ENCODE measurements at places on chromosomes 6 and 20.

DNA sequence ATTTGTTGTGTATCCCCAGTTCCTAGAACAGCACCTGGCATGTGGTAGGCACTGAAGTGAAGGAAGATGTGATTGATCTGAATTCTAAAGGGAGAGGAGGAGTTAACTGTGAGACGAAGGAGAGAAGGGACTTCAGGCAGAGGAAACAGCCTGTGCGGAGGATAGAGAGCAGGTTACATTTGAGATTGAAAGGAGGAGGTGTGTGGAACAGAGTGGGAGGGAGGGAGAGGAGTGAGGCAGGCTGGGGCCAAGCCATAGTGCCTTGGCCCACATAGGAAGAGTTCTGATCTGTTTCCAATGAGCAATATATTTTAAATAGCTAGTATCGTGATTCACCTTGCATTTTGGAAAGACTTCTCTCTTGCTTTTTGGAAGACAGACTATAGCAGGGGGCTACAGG lies 13.9 kb upstream of the MROH8 start:
- no peak for DNase-seq

DNA sequence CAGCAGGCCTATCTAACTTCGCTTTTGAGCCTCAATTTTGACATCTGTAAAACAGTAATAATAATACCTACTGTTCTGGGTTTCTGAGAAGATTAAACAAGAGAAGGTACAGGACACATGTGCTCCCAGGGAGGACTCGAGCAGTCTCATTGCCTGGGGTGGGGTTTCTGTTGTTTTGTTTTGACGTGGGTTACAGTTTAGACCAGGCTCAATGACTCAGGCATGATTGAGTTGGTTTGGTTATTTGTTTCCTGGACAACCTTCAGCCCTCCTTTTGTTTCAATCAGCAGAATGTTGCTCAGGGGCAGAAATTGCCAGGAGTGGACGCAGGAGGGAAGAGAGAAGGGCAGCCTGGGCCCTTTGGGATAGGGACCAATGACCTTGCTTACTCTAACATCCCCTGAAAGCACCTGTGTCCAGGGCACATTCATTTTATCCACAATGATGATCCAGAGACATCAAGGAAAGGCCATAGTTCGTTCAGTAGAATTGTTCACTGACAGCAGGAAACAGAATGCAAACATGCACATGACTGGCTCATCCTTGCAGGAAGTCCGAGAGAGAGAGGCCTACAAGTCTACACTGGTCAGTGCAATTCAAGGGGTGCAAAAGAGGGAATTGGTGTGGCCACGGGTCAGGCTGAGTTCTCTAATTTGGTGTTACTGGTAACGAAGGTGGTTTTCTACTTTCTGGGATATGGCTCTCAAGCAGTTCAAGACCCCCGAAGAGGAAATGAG lies 74.5 kb upstream of the MRPS10 start:
- no peak for DNase-seq

- DNase-seq = peak; percentile 71
Measured at GRCh38 chr20:13220194-13220903, 725 bp upstream of the ISM1 start.

DNA sequence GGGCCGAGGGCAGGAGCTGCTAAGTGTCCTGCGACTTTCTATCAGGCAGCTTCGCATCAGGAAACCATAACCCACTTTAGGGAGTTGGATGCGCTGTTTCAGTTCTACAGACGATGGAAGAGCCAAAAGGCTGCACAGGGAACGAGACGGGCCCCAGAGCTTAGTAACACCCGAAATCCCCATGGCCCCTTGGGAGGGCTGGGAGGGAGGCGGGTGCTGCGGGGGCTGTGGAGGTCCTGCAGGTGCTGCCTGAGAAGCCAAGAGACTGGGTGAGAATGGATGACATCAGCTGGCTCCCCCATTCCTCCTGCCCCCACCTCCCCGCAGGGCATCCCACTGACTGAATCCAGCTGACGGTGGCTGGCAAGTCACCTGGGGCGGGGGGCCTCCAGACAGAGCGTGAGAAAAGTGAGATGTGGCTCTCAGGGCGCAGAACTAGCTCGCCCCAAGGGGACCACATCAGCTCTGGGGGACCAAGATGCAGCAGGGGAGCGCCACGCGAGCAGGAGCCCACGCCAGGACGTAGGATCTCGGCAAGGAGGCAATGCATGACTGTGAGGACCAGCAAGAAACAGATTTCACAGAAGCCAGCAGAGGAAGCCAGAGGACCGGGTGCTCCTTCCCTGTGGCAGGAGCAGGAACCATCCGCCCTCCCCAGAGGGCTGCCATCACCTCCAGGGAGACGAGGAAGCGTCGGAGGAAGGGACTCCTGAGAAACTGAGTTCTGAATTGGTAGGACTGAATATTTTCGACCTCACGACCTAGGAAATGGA lies 36.8 kb downstream of the PNLDC1 start:
- DNase-seq = no peak

DNA sequence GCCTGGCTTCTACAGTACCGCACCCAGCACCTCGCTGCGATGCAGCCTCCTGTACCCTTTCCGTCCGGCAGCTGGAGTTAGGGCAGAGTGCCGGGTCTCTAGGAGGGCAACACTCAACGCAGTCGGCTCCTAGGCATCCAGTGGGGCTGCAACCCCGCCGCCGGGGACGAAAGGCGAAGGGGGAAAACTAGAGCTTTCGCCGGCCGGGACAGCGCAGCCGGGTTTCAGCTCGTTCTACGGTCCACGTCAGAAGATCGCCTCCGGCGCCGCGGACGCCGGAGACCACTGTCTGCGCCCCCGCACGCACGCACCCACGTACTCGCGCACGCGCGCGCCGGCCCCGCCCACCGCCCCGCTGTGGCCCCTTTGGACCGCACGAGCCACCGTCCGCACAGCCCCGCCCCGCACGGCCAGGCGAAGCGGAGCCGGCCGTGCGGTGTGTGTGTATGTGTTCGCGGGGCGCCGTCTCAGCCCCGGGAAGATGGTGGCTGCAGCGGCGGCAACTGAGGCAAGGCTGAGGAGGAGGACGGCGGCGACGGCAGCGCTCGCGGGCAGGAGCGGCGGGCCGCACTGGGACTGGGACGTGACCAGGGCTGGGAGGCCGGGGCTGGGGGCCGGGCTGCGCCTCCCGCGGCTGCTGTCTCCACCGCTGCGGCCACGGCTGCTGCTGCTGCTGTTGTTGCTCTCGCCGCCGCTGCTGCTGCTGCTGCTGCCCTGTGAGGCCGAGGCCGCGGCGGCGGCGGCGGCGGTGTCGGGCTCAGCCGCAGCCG lies at the start of gene ATRN:
Gene ATRN, plus strand, starts transcription at position 392 of the 770 bp plus-strand sequence. Its CDS starts 90 bp downstream, at position 482.
- peak; percentile 95 for DNase-seq

DNA sequence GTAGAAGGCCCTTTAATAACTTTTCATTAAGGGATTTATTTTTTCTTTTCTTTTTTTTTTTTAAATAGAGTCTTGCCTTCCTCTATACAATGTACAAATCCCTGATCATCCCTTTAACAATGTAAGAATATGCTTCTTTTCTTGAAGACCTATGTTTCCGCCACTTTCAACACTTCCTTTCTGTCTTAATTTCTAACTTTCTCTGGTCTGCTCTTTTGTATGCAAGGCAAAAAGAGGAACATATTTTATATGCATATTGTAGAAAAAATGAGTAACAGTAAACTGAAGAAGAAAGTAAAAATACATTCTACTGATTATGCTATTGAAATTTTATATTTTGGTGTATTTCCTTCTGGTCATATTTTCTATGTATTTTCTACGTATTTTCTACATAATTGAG lies 484.7 kb downstream of the TFAP2B start:
- DNase-seq = no peak

GRCh38 chr6:125787791-125788190 lies 3.0 kb upstream of the NCOA7 start:
- DNase-seq = no peak

- DNase-seq = no peak
Measured at GRCh38 chr20:37999526-38000263, 33.6 kb downstream of the TTI1 start.

DNA sequence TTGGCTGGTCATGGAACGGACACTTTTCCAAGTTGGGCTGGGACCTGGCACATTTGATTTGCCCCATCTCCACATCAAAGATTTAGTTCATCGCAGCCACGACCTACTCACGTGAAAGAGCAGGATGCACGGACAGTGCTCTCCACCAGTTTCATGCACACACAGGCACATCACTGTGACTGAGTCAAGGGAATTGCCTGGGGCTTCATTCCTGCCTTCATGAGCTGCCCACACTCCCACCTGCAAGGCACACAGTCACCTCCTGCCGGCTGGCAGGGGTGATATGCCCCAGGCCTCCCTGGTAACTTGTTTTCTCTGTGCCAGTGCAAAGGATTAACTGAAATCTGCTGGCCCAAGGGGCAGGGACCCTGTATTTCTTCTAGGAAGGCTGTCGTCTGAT lies 23.3 kb upstream of the CST1 start:
- DNase-seq = no peak

GRCh38 chr20:4299773-4300172 lies 284.4 kb upstream of the RNF24 start:
- DNase-seq = no peak

DNA sequence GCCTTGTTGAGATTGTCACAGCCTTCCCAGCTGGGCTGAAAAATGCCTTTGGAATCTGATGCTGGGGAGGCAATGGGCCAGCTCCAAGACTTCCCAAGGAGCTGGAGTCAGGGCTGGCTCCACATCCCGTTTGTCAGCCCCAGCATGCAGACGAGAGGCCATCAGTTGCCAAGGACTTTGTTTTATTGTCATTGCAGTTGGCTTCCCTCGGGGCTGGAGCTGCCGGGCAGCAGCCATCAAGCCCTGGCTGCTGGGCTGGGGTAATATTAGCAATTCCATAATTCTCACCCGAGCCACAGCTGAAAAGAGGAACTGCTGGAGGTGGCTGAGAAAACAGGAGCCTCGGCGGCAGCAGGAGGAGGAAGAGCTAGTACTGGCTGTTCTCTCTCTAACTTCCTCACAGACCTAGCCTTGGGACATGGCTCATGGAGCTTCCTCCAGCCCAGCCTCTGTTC lies 182.5 kb downstream of the CDC5L start:
- DNase-seq = peak; percentile 9

- peak; percentile 63 for DNase-seq
Measured at GRCh38 chr6:83853178-83854000, at the start of gene RIPPLY2. RIPPLY2 (plus strand) TSS chr6:83853360; CDS start chr6:83853417, 57 bp downstream.

GRCh38 chr6:117976030-117976651 lies 69.1 kb downstream of the SLC35F1 start:
- peak; percentile 12 for DNase-seq

DNA sequence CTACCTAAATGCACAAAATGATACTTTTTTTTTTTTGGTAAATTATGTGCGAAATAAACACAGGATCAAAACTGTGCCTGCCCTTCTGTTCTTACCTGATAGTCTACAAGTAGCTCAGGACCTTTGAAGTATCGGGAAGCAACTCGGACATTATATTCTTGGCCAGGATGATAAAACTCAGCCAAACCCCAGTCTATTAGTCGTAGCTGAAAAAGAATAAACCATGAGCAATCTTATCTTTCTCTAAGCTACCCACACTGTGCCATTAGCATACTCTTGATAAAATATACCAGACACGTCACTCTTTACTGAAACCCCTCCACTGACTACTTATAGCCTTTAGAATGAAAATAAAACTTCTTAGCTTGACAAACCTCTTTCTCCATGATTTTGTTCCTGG lies 29.8 kb upstream of the TBC1D20 start:
- DNase-seq = no peak

- DNase-seq = no peak
Measured at GRCh38 chr6:38155621-38156204, 336.2 kb downstream of the ZFAND3 start.

DNA sequence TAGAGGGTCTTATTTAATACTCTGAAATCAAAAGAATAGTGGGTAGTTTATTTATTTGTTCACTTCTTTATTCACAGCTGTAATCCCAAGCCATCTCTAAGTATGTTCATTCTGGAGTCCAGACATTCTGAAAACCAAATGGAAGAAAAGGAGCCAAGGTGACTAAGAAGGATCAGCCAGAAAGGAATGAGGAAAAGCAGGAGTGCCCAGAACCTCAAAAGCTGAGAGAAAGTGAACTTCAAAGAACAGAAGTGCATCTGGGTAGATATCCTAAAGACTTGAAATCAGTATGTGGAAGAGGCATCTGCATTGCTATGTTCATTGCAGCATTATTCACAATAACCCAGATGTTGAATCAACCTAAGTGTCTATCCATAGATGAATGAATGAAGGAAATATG lies 94.8 kb downstream of the VIP start:
- DNase-seq = no peak

- no peak for DNase-seq
Measured at GRCh38 chr6:45479834-45480751, 102.4 kb upstream of the SUPT3H start.

GRCh38 chr6:21946298-21946783 lies 350.5 kb downstream of the PRL start:
- no peak for DNase-seq

DNA sequence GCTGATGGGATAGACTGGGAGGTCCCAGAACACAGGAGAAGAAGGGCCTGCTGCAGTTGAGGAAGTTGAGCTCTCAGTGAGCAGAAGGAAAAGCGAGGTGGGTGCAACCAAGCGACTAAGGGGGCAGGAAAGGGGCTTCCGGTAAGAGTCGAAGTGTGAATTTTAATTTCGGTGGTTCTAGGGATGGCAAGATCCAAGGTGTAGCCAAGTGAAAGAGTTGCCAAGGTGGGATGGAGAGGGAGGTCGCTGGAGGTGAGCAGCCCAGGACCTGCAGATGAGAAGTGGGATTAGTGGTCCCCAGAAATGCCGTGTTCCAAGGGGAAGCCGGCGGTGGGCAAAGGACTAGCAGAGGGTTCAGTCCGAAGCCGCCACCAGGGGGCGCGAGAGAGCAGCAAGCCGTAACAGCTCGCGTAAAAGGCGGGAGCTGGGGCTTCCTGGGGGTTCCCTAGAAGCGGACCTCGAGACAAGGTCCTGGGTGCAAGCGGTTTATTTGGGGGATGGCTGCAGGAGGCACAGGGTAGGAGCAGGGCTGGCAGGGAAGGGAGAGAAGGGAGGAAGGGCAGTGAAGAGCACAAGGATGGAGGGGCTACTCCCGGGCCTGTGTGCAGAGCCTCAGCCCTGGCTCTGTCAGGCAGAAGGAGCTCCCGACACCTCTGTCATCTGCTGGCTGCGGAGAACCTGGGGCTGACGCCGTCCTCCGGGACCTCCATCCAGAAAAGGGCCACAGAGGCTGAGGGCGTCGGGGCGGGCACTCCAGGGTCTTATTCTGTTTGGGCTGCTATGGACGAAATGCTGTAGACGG lies 103.6 kb downstream of the PAX1 start:
- DNase-seq = peak; percentile 79

- no peak for DNase-seq
Measured at GRCh38 chr6:46199387-46199786, 28.6 kb upstream of the ENPP5 start.

- no peak for DNase-seq
Measured at GRCh38 chr20:38373231-38373867, 27.1 kb downstream of the LBP start.

GRCh38 chr6:1287103-1287591 lies 24.8 kb upstream of the FOXQ1 start:
- no peak for DNase-seq

DNA sequence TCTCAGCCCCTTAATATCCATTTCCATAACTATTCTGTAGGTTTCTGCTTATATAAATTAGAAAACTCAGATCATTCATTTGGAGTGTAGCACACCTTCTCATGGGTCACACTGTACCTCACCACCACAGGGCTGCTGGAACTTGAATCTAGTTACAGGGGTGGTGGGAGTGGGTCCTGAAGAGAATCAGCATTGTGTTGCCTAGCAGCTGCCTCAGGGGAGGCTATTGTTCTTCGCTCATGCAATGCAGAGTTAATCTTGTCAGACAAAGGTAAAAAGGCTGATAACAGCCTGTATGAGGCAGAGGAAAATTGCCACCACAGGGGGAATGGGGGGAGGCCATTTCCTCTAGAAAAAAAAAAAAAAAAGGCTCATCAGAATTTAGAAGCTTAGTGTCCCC lies 496.0 kb upstream of the ADGRB3 start:
- DNase-seq = no peak

- no peak for DNase-seq
Measured at GRCh38 chr20:57387463-57387862, 3.7 kb upstream of the RBM38 start.

Measured in nephron progenitor cell (in vitro differentiated cells).